ENCODE measurements at places on chromosomes 3 and 15. TPM values are rescaled to one million over a fixed set of nuclear protein-coding genes. Genes with fewer than 3 reads are reported as not detected.

GREM1 gene
- total RNA-seq, result 0.10 TPM

LRRIQ4 gene
- not detected for total RNA-seq

TM6SF1 gene
- total RNA-seq, result 1.7 TPM

TBC1D2B gene
- 49.3 TPM for total RNA-seq

HRG gene
- not detected for total RNA-seq
